Fibroblast of lung (primary cell): ENCODE measurements at places on chromosomes 1 and 21.

DNA sequence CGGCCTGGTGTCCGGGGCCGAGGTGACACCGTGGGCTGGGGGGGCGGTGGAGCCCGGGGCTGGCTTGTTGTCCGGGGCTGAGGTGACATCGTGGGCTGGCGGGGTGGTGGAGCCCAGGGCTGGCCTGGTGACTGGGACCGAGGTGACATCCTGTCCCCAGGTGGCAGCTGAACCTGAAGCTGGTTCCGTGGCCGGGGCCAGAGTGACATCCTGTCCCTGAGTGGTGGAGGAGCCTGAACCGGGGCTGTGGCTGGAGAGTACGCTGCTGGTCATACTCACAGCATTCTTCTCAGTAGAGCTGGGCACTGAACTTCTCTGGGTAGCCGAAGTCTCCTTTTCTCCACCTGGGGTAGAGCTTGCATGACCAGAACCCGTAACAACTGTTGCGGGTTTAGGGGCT, 15.8 kb downstream of the THBS3 start:
- DNase-seq: no peak

DNA sequence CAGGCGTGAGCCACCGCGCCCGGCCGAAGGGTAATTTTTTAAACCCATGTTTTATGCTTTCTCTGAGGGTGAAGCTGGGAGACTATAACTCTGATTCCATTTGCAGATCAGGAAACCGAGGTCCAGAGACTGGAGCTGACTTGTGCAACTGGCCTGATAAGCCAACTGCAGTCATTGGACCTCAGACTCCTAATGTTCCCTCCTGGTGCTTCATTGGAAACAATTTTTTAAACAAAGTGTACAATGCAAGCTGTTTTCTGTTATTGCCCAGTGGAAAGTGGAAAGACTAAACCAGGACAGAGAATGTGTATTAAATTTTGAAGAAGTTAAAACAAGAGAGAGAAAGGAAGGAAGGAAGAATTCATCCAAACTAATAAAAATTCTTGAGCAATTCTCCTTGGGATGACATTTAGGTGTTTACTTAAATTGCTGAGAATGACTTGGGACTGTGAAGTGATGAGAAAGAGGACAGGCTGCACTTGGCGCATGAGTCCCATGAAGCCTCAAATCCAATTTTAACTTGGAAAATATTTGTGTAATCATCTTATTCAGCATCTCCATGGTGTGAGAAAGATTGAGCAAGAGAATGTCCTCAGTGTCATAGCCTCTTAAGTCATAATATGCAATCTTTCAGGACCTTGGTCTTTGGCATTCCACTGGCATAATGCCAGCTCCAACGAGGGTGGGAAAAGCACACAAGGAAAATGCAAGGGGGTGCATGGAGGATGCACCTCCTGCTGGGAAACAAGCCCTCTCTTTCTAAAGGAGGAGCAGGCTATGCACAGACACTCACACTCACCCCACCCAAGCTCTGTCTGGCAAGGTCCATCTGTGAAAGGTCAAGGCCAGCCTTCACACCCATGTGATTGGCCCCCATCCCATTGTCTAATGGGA, 342.0 kb downstream of the SIPA1L2 start:
- DNase-seq: no peak

DNA sequence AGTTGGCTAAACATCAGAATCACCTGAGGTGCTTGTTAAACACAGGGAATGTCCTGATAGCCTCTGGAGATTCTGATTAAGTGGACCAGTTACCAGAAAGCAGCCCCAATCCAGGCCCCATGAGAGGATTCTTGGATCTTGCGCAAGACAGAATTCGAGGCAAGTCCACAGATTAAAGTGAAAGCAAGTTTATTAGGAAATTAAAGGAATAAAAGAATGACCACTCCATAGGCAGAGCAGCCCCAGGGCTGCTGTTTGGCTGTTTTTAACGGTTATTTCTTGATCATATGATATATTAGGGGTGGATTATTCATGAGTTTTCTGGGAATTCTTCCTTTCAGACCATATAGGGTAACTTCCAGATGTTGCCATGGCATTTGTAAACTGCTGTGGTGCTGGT, 176.2 kb downstream of the ROR1 start:
- peak; percentile 61 for DNase-seq

- no peak for DNase-seq
Observed at GRCh38 chr1:38672692-38673091, 186.9 kb downstream of the RRAGC start.

GRCh38 chr1:23741609-23742008, 1.7 kb upstream of the ELOA start:
- no peak for DNase-seq

DNA sequence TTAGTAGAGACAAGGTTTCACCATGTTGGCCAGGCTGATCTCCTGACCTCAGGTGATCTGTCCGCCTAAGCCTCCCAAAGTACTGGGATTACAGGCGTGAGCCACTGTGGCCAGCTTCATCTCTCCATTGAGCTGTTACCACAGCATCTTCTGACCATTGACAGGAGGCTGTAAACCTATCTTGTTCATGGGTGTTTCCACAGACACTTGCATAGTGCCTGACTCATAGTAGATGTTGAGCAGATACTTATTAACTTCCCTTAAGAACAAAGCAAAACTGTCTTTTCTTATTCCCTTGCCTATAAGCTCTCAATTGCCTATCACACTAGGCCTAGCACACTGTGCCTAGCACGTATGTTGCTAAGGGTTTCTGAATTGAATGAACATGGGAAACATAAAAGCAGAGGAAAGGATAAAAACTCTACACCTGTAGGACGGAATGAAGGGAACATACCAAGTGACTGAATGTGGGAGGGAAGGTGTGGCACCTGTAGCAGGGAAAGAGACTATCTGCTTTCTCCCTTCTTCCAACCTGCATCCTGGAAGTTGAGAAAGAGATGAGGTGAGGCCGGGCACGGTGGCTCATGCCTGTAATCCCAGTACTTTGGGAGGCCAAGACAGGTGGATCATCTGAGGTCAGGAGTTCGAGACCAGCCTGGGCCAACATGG, 1.2 kb upstream of the C1orf54 start:
- DNase-seq: no peak

DNA sequence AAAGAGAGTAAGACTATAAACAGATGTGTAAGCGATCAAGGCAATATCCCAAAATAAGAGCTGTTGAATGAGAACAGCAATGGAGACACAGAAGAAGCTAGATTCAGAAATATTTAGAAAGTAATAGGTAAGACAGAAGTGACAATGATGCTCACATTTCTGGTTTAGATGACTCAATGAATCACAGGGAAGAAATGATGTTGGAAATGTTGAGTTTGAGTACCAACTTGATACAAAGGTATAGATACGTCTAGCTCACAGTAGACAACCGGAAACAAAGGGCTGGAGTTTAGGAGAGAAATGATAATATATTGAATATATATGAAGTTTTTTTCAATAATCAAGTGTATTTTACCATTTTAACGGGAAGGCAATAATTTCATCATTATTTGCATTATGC, 6.5 kb downstream of the GATAD2B start:
- no peak for DNase-seq

GRCh38 chr21:42028766-42029425, 18.7 kb upstream of the ZBTB21 start:
- DNase-seq: no peak

GRCh38 chr1:211750599-211750998, 75.2 kb upstream of the NEK2 start:
- no peak for DNase-seq

DNA sequence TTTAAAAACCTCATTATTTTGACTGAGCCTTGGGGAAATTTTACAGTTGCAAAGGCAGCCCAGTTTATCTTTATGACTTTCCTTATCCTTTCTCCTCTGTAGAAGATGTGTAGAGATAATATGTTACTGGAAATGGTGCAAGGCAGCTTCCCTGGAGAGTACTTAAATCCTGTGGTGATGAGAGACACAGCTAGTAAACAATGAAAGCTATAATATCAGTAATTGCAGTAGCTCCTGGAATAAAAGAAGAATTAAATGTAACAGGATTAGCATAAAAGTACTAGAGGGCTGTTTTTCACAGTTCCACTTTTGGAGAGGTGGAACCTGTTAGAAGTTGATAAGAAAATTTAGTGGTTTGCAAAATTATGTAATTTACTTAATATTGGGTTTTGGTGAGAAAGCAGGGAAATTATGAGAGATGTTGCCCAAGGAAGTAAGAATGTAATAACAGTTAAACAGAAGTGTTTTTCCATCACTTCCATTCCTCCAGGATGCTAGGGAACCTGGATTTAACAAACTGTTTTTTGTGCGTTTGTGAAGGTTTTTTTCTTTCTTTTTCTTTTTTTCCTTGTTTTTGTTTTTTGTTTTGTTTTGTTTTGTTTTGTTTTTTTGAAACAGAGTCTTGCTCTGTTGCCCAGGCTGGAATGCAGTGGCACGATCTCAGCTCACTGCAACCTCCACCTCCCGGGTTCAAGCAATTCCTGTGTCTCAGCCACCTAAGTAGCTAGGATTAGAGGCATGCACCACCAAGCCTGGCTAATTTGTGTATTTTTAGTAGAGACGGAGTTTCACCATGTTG, 15.7 kb upstream of the EDEM3 start:
- DNase-seq: no peak

DNA sequence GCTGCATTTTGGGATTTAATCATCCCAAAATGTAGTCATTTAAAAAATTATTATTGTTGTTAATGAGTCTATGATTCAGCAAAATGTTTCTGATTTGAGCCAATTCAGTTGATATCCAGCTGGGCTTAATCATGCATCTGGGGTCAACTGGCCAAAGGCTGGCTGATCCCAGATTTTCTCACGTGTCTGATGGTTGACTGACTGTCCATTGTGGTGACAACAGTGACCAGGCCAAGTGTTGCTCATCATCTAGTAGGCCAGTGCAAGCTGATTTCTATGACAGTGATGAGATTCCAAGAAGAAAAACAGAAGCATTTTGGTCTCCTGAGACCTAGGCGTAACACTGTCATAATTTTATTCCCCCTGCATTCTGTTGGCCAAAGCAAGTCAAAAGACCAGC, 80.1 kb upstream of the ZC3H11B start:
- DNase-seq: peak; percentile 18

DNA sequence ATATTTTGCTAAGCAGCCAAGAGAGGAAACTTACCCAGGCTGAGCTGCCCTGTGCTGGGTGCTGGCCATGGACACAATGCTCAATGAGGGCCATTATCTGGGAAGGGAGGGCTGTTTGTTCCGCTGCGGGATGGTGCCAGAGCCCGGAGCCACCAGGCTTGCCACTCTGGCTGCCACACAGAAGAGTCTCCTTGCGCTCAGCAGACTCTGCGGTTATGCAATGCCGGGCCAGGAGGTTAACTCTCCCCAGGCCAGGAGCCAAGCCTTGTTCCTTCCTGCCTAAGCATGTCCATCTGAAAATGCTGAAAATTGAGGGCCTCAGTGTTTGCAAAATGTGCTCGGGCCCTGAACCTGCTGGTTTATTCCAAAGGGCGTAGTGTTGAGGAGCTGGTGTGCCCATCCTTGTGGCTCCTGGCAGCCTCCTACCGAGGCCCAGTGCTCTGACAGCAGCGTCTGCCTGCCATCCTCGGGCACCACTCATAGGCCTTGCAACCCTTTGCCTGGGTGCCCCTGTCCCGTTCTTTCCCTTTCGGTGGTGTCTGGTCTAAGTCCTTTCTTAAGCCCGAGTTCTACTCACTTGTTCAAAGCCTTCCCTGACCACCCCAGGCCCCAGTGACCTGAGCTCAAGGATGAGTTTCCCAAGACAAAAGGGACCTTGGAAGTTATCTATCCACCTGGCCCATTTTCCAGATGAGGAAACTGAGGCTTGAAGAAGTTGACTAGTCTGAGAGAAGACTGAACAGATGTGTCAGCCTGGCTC, 133.8 kb upstream of the EDN2 start:
- DNase-seq: peak; percentile 52

- DNase-seq: no peak
Observed at GRCh38 chr21:37136261-37136660, 63.2 kb downstream of the TTC3 start.

DNA sequence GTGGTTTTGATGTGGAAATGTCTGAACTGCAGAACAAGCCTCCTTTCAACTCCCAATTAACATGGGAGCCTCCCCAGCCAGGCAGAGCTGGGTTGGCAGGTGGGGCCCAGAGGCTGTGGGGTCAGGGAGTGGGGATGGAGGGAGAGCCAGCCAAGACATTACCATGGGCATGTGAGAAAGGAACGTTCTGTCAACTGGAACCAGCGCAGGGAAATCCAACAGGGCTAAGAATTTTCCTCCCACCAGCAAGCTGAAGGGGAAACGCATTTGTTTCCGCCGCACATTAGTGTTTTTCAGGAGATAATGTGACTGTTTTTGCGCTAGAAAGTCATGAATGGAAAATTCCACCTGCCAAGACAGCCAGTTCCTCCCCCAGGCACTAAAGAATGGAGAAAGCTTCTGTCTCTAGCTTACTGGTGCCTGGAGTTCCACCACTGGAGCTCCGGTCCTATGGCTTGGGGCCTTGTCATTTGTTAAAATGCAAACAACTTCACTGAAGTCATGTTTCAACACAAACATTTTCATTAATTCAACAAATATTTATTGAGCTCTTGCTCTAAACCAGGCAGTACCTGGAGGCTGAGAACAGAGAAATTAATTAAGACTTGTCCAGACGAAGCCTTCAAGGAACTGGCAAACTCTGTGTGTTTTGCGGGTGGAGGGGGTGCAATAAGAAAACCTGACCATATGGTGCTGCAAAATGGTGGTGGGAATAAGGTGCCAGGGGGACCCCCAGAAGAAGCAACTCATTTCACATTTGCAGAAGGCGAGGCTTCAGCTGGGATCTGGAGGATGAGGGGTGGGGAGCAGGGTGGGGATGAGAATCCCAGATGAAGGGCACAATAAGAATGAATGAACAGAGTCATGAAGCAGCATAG, 305.1 kb downstream of the MATN1 start:
- DNase-seq: no peak

GRCh38 chr1:106984801-106985200, 71.7 kb upstream of the PRMT6 start:
- DNase-seq: no peak

GRCh38 chr1:31154632-31155215, 85.0 kb downstream of the NKAIN1 start:
- DNase-seq: peak; percentile 72

DNA sequence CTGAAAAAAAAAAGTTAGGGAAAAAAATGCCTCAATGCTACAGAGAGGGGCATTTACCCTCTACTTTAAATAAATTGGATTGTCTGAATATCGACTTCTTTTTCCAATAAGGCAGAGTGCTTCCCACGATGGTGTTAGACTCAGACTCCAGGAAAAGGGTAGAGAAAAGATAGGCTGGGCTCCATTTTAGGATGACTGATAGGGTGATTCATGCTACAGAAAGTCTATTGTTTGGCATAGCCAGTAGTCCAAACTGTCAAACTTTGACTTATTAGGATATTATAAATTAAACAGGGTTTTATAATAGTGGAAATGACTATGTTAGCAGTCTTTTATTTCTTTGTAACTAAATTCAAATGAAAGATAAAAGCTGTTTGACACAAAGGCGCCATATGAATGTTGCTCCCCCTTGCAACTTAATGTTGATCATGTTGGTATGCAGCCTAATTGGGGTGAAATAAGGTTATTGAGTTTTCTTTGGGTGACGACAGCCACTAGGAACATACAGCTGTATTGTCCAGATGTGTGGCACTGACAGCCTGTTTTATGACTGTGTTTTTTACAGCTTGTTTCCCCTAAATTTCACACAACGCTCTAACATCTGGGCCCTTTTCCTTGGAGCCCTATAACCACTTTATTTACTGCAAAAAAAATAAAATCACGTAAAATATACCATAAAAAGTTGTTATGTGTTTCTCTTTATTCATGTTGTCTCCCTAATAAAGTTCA, 69.3 kb downstream of the SPAG17 start:
- peak; percentile 64 for DNase-seq

GRCh38 chr1:245718123-245718522, 563.3 kb downstream of the KIF26B start:
- no peak for DNase-seq
